ENCODE measurements at places on chromosomes 7 and 10.

GRCh38 chr10:98924526-98924925 lies 311.1 kb downstream of the HPSE2 start:
- no peak for DNase-seq

- no peak for DNase-seq
Observed at GRCh38 chr7:45919231-45919784, 1.8 kb downstream of the IGFBP3 start.

- no peak for DNase-seq
Observed at GRCh38 chr7:129883151-129883550, 69.6 kb downstream of the UBE2H start.

- no peak for DNase-seq
Observed at GRCh38 chr7:50544992-50545391, 20.2 kb downstream of the DDC start.

- DNase-seq: no peak
Observed at GRCh38 chr7:148856891-148857290, 27.2 kb downstream of the EZH2 start.

GRCh38 chr7:64905133-64905532 lies 2.1 kb downstream of the ZNF273 start:
- DNase-seq: no peak

GRCh38 chr10:5924889-5925288 lies 34.8 kb downstream of the FBH1 start:
- DNase-seq: no peak

DNA sequence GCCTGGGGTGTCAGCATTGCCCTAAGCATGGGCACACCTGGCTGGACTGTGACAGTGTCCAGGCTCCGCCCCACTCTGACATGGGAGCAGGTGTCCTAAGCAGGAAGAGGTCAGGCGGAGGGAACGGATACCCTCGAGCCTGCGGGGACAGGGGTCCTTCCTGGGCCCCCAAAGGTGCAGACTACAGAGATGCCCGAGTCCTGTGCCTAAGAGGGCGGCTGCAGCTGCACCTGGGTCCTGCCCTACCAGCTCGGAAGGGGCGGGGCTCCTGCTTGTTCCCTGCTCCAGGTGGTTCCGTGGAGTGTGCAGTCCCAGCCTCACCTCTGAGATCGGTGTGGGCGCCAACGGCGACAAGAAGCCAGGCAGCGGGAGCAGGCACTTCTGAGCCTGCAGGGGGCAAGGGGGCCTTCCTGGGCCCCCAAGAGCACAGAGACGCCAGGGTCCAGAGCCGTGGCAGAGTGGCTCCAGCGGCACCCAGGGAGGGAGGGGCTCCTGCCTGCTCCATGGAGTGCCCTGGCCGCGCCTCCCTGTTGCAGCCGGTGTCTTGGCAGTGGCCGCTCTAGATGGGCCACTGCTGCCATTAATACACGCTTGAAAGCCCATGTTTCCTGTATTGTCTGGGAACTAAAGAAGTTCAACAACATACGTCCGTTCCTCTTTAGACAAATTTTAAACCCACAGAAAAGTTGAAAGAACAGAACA lies 64.5 kb upstream of the CACNA2D1 start:
- DNase-seq: no peak

DNA sequence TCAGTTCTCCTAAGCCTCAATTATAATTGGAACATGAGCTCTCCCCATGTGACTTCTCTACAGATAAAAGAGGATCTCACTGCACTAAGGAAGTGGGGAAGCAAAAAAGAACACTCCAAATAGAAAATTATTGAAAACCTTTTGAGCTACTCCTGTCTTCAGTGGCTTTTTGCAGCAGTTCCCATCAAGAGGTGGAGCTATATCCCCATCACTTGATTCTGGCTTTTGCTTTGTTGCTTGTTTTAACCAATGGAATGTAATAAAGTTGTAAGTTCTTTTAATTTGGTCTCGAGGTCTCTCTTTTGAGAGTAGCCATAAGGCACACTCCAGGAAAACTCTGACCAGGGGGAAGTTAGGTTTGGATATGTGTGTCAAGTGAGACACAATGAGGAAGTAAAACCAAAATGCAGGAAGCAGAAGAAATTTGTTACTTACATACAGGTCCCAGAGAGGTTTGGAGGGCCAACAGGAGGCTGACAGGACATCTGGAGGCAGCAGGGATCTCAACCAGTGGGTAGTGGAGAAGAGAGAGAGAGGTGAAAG lies 569.4 kb downstream of the HTR7 start:
- DNase-seq: no peak
